ENCODE measurements at places on chromosomes 3 and 15.

GRCh38 chr3:52982839-52983238, 63.0 kb downstream of the SFMBT1 start:
- DNase-seq = no peak

GRCh38 chr3:36846406-36846805, 82.1 kb upstream of the DCLK3 start:
- no peak for DNase-seq

GRCh38 chr3:49132437-49133225, at the start of gene LAMB2:
Gene LAMB2 (minus strand): TSS chr3:49133050. CDS start chr3:49132867, 183 bp downstream.
- DNase-seq = peak; percentile 76

- DNase-seq = no peak
Measured at GRCh38 chr3:23830869-23831484, 25.2 kb downstream of the UBE2E1 start.

- no peak for DNase-seq
Measured at GRCh38 chr3:107208100-107208499, 169.1 kb upstream of the CCDC54 start.

GRCh38 chr3:40299130-40299720, 10.3 kb upstream of the EIF1B start:
- no peak for DNase-seq

DNA sequence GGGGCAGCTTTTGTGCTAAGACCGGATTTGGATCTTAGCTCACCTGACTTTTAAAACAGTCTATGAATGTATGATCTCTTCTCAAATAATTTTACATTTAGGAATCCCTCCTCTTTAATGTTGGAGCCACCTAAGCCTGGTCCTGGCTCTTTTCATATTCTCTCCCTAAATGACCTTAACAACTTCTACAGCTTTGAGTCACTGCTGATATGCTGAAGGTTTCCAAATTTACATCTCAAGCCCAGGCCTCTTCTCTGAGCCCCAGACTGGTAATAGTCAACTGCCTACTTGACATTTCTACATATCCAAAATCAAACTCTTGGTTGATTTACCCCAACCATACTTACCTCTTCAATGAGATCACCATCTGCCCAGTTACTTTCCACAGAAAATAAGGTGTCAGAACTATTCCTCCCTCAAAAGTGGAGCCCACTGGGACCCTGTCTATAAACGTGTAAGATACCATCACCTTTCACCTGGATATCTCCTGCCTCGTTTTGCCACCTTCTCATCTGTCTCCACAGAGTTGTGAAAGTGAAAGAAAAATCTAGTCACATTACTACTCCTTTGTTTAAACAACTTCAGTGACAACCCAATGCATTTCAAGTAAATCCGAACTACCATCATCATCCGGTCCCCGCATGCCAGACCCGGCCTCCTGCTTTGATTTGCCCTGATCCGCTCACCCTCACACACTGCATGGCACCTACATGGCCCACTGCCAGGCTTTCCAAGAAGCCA, 48.8 kb downstream of the UBP1 start:
- no peak for DNase-seq

DNA sequence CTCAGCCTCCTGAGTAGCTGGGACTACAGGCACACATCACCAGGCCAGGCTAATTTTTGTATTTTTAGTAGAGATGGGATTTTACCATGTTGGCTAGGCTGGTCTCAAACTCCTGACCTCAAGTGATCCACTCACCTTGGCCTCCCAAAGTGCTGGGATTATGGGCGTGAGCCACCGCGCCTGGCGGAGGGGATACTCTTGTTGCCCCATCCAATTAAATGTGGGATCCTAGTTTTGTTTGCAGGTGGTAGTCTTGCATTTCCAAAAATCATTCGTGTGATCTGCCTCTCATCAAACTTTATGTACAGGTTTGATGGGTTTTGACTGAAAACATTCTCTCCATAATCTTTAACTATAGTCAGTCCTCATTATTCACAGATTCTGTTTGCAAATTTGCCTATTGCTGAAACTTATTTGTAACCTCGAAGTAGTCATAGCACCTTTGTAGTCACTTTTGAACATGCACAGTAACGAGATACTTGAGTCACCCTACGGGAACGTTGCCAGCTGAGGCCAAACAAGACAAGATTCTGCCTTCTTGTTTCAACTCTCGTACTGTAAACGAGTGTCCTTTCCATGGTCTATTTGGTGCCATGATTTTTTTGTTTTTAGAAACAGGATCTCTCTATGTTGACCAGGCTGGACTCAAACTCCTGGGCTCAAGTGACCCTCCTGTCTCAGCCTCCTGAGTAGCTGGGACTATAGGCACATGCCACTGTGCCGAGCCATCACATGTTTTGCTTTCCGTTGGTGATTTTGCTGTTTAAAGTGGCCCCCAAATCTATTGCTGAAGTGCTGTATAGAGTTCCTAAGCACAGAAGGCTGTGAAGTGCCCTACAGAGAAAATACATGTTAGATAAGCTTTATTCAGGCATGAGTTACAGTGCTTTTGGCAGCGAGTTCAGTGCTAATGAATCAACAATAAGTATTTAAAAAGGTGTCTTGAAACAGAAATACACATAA, 8.1 kb upstream of the MAPK6 start:
- DNase-seq = no peak

GRCh38 chr15:62847900-62848489, 194.6 kb upstream of the TPM1 start:
- peak; percentile 80 for DNase-seq

DNA sequence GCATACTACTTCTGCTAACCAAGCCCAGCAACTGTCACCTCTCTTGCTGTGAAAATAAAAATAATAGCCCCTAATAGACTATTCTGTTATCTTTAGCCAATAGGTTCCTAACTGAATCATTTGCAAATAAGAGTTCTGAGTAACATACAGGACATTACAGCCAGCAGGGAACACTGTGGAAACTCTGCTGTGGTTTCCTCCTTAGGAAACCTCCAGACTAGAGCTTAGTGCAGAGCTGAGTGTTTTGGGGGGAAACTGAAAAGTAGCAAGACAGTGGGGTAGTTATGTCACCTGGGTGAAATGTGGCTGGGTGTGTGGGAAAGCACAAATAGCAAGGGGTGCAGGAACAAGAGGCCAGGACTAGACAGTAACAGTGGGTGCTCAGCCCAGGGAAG, 32.4 kb downstream of the DZIP1L start:
- no peak for DNase-seq

- DNase-seq = no peak
Measured at GRCh38 chr15:100918690-100919480, at the start of gene LRRK1. Gene LRRK1 (plus strand): TSS chr15:100919357. CDS start chr15:100924633, 5,276 bp downstream.

- no peak for DNase-seq
Measured at GRCh38 chr15:62945760-62946159, 96.8 kb upstream of the TPM1 start.

All from head of caudate nucleus (tissue), 42 donors.